Stimulated activated CD8-positive, alpha-beta memory T cell treated with anti-CD3 and anti-CD28 coated beads, Interleukin-7, amount 100 ng/mL, for 1 hour (primary cell): ENCODE measurements at places on chromosomes 7 and 10.

DNA sequence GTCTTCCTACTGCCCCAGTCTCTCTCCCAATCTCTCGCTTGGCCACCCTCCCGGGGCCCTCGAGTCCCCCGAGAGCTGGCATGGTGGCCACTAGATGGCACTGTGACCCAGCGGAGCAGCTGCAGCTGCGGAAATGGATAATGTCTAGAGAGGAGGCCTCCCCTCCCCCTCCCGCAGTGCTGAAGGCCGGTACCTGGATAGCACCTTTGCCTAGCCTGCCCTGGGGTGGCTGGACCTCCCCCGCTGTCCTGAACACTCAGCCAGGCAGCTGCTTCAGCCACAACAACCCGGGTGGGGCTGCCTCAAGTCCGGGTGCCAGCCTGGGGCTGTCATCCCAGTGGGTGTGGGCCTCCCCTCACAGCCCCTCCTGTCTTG is 65.2 kb downstream of the GOLGA7B start:
- peak; percentile 34 for DNase-seq

- DNase-seq, result no peak
Measured at GRCh38 chr10:70809011-70809611, 6.6 kb upstream of the SGPL1 start.

GRCh38 chr7:30649717-30650420 is 32.4 kb downstream of the CRHR2 start:
- DNase-seq, result no peak

GRCh38 chr7:141663081-141663849 is 38.7 kb downstream of the DENND11 start:
- DNase-seq, result no peak

GRCh38 chr7:27900006-27900405 is 160.0 kb downstream of the TAX1BP1 start:
- DNase-seq, result no peak

GRCh38 chr7:1488016-1488415 is 16.2 kb downstream of the INTS1 start:
- no peak for DNase-seq

DNA sequence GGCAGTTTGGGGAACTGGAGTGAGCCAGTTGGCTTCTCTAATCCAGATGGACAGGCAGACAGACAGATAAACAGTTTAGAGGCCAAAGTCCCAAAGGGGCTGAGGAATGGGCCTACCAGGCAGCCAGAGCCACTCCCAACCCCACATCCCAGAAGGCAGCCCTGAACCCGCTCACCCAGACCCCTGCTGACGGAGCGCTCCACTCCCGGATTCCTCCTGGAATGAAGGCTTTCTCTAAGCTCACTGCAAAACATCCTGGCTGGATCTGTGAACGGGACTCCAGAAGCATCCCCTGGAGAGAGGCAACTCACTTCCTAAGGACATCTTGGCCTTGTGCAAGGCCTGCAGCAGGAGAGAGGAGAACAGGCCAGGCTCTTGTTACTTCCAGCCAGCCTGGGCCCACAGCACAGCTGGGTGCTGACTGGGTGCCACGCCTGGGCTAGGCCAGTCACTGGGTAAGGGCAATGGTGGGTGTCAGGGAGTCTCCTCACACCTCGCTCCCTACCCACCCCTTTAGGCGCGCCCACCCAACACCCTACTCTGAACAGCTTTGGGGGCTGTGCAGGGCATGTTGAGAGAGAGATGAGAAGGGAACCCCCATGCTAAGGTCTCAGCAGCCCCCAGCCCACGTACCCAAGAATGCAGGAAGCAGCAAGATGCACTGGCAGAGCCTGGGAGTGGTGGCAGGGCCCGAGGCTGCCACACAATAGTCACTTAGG is 168.6 kb upstream of the ZMIZ1 start:
- DNase-seq, result no peak

GRCh38 chr10:43598446-43598845 is 7.8 kb upstream of the ZNF485 start:
- DNase-seq, result no peak

GRCh38 chr7:137888241-137888640 is 41.5 kb upstream of the DGKI start:
- DNase-seq, result no peak

DNA sequence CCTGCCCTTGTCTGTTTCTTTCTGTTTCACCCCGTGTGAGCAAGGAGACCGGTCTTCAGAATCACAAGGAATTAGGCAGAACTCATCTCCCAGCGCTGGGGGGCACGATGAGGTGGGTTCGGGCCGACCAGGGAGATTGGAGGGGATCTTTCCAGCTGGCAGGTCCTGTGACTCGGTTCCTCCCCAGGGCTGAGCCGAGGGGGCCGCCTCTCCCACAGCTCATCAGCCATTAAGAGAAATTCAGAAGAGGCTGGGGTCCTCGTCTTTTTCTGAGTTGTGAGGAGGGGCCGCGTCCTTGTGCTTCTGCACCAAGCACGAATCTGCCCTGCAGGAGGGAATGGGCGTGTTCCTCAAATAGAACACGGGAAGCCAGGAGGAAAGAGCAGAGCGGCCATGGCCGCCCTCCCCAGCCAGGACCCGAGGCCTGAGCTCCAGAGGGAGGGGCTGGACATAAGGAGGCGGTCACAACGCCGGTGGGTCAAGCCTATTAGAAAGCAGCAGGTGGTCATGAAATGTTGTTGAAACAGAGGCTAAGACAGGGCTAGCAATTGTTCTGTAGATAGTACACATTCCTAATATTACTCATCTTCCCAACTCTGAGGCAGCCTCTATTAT is 125.3 kb downstream of the ADARB2 start:
- DNase-seq, result no peak

- DNase-seq, result no peak
Measured at GRCh38 chr10:28113202-28113601, 114.3 kb upstream of the ODAD2 start.

DNA sequence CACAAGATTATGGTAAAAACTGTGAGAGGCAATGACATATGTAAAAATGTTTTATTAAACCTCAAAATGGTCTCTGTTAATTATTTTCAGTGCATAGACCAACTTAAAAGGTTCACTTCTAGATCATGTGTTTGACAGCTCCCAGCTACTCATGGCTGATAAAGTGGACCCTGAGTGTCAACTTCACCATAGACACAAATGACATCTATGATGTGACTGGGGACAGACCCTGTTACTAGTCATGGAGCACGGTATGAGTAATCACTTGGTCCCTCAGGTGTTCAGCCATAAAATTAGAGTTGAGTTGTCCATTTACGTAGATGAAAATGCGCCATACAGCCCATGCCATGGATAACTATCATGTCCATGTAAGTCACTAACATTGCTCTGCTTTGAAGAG is 199.8 kb downstream of the ZNF365 start:
- DNase-seq, result no peak

DNA sequence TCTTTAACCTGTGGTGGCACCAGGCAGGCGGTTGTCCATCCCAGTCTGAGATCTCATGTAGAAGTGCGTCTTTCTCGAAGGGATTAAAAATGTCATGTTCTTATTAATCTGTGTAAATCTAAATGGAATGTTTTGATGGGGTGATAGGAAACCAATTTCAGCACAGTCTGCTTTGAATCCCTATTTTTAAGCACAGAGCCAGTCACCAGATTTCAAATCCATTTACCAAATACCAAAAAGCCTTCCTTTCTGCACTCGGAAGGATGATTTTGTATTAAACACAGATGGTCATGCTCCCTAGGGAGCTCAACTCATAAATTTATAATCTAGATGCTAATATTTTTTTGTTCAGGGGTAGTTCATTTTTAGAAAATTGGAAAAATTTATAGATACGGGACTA is 160.6 kb upstream of the AOAH start:
- no peak for DNase-seq

GRCh38 chr7:27210441-27211083 is 10.7 kb upstream of the HOXA13 start:
- no peak for DNase-seq

GRCh38 chr7:67918158-67918557 is 921.5 kb downstream of the TYW1 start:
- DNase-seq, result no peak

DNA sequence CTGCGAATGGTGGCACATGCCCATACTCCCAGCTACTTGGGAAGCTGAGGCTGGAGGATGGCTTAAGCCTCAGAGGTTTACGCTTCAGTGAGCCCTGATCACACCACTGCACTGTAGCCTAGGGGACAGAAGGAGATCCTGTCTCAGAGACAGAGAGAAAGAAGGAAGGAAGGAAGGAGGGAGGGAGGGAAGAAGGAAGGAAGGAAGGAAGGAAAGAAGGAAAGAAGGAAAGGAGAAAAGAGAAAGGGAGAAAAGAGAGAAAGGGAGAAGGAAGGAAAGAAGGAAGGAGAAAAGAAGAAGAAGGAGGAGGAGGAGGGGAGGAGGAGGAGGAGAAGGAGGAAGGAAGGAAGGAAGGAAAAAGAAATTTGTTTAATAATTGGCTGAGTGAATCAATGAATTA is 13.0 kb upstream of the SAR1A start:
- DNase-seq, result no peak
